Right cardiac atrium (tissue), 5 donors: ENCODE measurements at places on chromosomes 2 and 18. TPM values are rescaled to one million over a fixed set of nuclear protein-coding genes. Genes with fewer than 3 reads are reported as not detected.

GALR1 gene
- 0.03 TPM for total RNA-seq

RTP5 gene
- total RNA-seq, result not detected

COL4A4 gene
- total RNA-seq, result 15.1 TPM

SLC19A3 gene
- 1.2 TPM for total RNA-seq

CCDC141 gene
- total RNA-seq, result 67.5 TPM

HS1BP3 gene
- 21.8 TPM for total RNA-seq

GPR35 gene
- 1.4 TPM for total RNA-seq

ZNF516 gene
- 11.2 TPM for total RNA-seq

COL3A1 gene
- 242 TPM for total RNA-seq

IL18R1 gene
- total RNA-seq, result 2.7 TPM

SERPINB5 gene
- not detected for total RNA-seq

PLGLB1 gene
- total RNA-seq, result 0.95 TPM

IL36G gene
- not detected for total RNA-seq

FNDC4 gene
- total RNA-seq, result 11.4 TPM

PDE1A gene
- total RNA-seq, result 15.6 TPM

GORASP2 gene
- 67.0 TPM for total RNA-seq

SKOR2 gene
- not detected for total RNA-seq

CKAP2L gene
- total RNA-seq, result 0.46 TPM

LOXL3 gene
- total RNA-seq, result 5.6 TPM

HOXD11 gene
- not detected for total RNA-seq

EDAR gene
- not detected for total RNA-seq

TMEM169 gene
- 0.17 TPM for total RNA-seq

FOSL2 gene
- 47.0 TPM for total RNA-seq

ZNF397 gene
- 21.8 TPM for total RNA-seq
